Cerebellar nuclear complex (tissue), 1 donor: ENCODE measurements at places on chromosomes 5 and 9.

GRCh38 chr5:600886-601541 lies 11.1 kb upstream of the CEP72 start:
- no peak for DNase-seq

- no peak for DNase-seq
Measured at GRCh38 chr5:33462456-33462855, 21.7 kb downstream of the TARS1 start.

DNA sequence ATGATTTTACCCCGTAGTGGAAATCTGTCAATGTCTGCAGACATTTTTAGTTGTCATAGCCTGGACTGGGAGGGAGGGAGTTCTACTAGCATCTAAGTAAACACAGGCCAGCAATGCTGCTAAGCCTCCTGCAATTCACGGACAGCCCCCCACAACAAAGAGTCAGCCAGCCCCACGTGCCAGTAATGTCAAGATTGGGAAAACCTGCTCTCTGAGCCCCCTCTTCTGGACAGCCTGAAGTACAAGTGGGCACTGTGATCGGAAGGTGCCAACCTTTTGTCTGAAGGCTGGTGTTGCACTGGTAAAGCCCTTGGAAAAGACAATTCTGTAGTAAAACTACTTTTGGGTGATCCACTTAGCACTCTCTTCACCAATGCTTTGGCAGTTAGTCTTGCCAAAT lies 154.5 kb downstream of the TARS1 start:
- no peak for DNase-seq

- DNase-seq: no peak
Measured at GRCh38 chr5:96911139-96911538, 24.7 kb upstream of the LNPEP start.

- DNase-seq: no peak
Measured at GRCh38 chr9:129571298-129572051, 49.4 kb downstream of the C9orf50 start.

GRCh38 chr5:19301271-19301670 lies 686.7 kb downstream of the CDH18 start:
- no peak for DNase-seq

DNA sequence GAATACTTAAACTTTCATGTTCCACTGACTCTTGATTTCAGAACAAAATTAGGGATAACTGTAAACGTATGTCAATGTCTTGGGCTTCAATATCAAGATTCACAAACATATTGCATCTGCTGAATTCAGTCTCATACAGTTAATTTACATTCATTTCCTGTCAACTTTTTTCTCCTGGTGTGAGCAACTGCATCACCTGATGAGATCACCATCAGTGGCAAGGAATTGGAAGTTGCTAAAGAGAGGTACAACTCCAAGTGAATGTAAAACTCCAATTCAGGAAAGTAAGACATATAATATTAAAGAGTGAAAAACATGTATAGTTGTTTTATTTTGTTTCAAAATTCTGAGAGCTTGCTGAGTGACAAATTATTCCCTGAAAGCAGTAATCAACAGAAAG lies 1336.2 kb upstream of the C9orf72 start:
- no peak for DNase-seq

GRCh38 chr9:100639854-100640253 lies 62.0 kb downstream of the CAVIN4 start:
- no peak for DNase-seq

- no peak for DNase-seq
Measured at GRCh38 chr9:108994695-108995094, 18.6 kb downstream of the CTNNAL1 start.

DNA sequence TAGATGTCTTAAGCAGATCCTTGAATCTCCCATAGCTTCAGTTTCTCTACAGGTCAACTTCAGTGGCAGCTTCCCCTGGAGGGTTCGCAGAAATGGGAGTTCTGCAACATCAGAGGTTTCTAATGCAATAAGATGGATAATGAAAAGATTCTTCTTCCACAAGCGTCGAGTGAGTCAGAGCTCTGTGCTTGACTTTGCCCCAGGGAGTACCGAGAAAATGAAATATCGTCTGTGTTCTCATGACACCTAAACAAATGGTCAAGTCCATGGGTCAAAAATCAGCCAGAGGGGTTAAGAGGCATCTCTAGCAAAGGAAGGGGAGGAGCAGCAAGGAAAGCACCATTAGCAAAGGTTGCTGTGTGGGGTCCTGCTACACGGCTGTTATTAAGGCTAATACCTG lies 3.2 kb upstream of the ADRA1B start:
- no peak for DNase-seq

DNA sequence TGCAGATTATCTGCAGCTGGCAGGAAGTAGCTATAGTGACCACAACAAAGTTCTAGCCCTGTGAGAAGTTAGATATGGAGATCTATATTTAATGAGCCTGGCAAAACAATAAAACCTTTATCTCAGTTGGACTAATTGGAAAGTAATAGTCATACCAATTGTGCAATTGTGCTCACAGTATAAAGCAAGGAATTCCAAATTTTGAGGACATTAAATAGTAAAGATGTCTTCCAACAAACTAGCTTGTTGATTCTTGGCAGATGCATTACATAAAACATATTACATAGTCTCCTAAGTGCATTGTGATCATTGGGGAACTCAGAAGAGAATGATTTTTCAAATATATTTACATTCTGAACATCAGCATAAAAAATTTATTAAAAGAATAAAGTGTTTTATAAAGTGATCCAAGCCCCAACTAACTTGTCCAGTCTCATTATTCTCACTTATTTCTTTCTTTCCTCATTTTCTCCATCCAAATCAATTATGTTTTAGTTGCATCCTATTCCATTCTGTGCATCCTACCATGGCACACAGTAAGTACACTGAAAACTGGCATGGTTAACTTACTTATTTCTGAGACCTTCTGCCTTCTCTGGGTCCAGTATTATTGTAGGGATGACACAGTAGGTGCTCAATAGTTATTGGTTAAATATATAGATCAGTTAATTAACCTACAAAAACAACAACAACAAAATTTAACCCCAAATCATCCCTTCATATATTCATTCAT lies 977.2 kb upstream of the NUDT12 start:
- no peak for DNase-seq

GRCh38 chr9:84393266-84393950 lies 52.9 kb upstream of the SLC28A3 start:
- no peak for DNase-seq

GRCh38 chr5:167949435-167949834 lies 342.0 kb upstream of the WWC1 start:
- no peak for DNase-seq

- DNase-seq: no peak
Measured at GRCh38 chr9:137188490-137189296, at the start of the genes ANAPC2 and SSNA1. TSS of gene ANAPC2 (minus strand) at chr9:137188560. CDS start at chr9:137188532, 28 bp downstream. TSS of gene SSNA1 (plus strand) at chr9:137188676. CDS start at chr9:137188727, 51 bp downstream.

DNA sequence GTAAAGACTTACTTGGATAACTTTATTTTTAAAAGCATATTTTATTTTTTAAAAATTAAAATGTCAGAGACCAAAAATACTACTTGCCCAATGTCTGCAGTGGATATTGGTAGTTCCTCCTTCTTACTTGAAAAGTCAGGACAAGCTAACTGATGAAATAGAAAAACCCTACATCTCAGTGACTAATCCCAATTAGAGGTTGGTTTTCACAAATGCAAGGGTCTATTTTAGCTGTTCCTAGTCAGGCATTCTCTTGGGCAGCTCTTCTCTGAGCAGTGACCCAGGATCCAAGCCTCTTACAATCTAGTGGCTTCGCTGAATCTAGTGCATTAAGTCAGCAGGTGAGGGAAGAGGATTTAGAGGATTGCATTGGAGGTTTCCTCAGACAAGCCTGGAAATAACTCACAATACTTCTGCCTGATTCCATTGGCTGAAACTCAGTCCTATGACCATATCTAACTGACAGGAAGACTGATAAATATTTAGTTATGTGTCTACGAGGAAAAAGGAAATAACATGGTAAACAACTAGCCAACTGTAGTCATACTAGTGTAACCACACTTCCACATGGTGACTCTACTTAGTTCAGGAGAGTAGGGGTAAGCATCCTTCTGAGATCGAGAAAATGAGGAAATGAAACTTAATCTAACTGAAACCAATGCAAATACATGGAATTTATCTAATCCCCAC lies 34.2 kb upstream of the MIER3 start:
- DNase-seq: no peak

- no peak for DNase-seq
Measured at GRCh38 chr9:10701906-10702305, 89.1 kb upstream of the PTPRD start.

DNA sequence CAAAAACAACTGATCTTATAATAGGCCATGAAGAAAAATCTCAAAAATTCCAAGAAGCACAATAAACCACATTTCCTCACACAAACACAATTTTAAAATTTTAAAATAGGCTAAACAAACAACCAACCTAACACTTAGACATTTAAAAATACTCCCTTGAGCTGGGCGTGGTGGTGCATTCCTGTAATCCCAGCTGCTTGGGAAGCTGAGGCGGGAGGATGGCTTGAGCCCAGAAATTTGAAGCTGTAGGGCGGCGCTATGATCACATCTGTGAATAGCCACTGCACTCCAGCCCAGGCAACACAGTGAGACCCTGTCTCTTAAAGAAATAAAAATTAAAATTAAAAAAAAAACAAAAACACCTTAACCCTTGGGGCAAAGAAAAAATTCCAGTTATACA lies 36.9 kb upstream of the TESK1 start:
- no peak for DNase-seq

- DNase-seq: no peak
Measured at GRCh38 chr5:38257308-38258041, 884 bp upstream of the EGFLAM start.

GRCh38 chr9:134526584-134527477 lies 114.8 kb upstream of the COL5A1 start:
- DNase-seq: no peak

DNA sequence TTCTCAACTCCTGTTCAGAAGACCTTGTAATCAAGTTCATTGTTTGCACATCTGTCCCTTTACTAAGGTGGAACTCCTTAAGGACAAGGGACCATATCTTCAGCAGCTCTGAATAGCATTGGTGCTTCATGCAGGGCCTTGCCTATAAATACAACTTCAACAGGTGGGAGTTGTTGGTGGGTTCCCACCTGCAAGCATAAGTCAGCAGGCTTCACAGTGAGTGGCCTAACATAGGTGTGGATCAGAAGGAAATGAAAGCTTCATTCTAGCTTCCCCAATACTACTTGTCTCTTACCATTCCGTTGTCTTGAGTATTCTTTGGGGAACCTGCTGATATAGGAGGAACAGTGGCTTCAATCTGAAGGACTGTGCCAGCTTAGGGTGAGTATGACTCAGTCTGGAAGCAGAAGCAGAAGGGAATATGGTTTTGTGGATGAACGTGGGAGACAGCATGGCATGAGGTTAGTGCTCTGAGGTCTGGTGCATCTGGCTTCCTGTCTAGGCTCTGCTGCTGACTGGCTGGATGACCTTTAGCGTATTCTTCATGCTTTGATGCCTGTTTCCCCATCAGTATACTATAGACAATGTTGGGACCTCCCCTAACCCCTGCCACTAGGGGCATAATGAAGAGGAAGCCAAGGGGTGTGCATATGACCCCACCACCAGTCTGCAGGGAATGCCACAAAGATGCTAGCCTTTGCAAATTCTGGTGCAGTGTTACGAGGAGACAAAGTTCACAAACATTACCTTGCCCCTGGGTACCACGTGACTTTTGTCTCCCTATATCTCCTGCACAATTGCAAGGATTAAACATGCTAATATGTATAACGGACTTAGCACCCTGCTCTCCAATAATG lies 192.3 kb downstream of the PALM2AKAP2 start:
- no peak for DNase-seq

GRCh38 chr5:69350664-69351063 lies 18.1 kb upstream of the CCDC125 start:
- no peak for DNase-seq

GRCh38 chr5:129474544-129474943 lies 14.4 kb downstream of the ADAMTS19 start:
- DNase-seq: no peak

DNA sequence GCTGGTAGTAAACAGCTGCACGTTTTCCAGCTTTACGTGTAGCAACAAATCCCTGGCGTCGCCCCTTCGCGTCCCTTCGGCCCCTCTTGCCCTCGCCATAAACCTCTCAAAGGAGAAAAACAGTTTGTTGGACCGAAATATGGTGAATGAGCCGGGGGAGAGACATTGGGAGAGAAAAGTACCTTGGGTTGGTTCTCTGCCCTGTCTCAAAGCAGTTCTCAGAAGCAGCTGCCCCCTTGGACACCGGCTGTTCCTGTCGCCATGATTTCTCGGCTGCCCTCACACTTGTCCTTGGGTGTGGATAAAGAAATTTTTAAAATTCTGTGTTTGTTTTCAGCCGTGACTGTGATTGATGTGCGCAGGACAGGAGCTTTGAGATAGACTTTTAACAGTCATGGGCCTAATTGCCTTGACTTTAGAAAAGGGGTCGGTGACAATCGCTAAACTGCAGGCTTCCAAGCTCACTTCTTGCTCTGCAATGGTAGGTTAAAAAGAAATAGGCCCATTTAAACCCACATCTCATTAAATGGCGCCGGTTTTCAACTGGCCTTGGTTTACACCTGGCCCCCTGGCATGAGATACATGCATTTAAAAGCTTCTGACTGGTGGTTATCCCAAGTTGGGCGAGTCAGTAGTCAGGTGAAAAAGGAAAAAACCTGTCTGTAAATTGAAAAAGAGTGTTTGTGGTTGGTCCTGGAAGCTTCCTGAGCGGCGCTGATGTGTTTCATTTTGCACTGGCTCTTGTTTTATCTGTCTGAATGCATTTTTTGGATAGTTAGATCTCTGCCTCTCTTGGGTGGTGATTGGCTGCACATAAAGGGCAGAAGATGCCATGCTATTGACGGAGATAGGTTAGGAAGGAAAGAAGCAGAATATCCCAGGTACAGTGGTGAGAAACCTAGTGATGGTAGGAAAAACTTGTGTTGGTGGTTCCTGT lies 983 bp downstream of the RCL1 start:
- no peak for DNase-seq

- DNase-seq: no peak
Measured at GRCh38 chr9:107481035-107481434, 8.5 kb downstream of the KLF4 start.

DNA sequence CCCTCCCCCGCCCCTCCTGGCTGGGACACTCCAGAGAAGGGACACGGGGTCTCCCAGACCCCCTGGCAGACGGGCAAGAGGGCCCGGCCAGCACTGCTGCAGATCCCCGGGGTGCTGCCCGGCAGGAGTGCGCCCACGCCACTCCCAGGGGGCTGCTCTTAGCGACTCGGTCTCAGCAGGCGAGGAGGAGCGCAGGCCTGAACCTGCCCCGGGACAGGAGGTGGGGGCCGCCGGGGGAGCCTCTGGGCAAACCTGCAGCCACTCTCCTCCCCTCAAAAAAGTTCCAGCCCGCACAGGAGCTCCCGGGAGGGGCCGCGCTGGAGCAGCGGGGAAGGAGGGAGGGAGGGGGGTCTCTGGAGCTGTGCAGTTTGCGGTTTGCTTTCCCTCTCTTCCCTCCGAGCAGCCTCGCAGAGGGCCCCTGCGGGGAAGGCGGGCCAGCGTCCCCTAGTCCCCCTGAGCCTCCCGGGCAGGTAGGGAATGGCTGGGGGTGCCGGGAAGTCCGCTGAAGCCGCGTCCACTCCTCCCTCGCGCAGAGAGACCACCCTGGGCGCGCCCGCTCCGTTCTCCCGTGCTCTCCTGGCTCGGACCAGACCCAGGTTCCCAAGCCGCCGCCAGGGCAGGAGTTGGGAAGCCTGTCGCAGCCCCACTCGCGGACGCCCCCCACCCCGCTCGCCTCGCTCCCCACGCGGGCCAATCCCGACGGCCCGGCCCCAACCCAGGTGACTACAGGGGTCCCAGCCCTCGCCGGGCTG lies 44.2 kb downstream of the NACC2 start:
- DNase-seq: no peak
